ENCODE measurements at places on chromosomes 12 and 14.

DNA sequence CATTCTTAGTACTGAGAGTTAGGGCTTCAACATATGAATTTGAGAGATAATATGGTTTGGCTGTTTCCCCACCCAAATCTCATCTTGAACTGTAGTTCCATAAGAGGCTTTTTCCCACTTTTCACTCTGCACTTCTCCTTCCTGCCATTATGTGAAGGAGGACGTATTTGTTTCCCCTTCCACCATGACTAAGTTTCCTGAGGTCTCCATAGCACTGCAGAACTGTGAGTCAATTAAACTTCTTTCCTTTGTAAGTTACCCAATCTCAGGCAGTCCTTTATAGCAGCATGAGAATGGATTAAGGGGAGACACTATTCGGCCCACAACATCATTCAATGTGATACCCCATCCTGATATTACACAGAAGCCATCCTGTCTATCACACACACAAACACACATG, 36.8 kb upstream of the ALG10B start:
- DNase-seq = no peak

- no peak for DNase-seq
Observed at GRCh38 chr14:37508503-37508902, 86.5 kb downstream of the FOXA1 start.

GRCh38 chr14:56057767-56058166, 60.4 kb upstream of the PELI2 start:
- DNase-seq = no peak

GRCh38 chr14:60311417-60311816, 62.4 kb downstream of the PPM1A start:
- no peak for DNase-seq

- no peak for DNase-seq
Observed at GRCh38 chr12:100688451-100688864, 106.1 kb upstream of the ANO4 start.

DNA sequence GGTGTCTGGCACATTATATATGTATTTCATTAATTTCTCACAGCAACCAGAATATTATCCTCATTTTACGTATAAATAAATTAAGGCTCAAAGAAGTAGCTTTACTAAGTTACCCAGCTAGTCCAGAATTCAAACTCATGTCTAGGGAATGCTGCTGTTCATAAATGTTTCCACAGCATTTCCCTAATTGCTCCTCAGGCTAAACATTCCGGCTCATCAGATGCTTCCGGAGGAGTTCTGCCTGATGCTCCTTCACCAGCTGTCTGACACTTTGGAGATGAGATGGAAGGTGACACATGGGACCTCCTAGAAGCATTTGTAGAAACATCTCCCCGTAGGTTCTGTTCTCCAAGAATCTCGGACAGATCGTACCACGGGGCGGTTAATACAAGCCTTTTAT, 12.1 kb downstream of the KRT85 start:
- DNase-seq = no peak

DNA sequence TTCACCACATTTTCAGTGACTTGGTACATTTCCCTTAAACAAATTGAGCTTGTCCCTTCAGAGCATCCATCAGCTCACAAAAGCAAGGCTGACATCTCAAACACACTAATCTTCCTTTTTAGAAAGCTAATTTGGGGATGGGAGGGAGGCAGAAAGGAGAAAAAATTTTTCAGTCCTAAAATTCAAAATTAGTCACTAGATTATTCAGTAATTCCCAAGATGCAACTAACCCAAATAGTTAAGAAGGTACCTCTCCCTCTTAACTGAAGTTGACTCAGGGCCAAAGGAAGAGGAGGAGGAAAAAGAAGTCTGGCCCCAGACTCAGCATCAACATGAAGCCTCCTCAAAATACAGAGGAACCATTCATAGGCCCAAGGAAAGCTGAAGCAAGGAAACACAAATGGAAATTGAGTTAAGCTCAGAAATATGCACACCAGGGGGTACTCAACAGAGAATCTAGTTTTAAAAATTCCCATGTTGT, 21.7 kb downstream of the CBX5 start:
- no peak for DNase-seq

- no peak for DNase-seq
Observed at GRCh38 chr12:510071-510825, 50.5 kb downstream of the B4GALNT3 start.

- peak; percentile 73 for DNase-seq
Observed at GRCh38 chr12:11981121-11981733, 89.5 kb upstream of the BCL2L14 start.

GRCh38 chr12:59093073-59093772, 172.9 kb upstream of the LRIG3 start:
- DNase-seq = no peak

- no peak for DNase-seq
Observed at GRCh38 chr14:68786491-68787091, 6.3 kb downstream of the ZFP36L1 start.

DNA sequence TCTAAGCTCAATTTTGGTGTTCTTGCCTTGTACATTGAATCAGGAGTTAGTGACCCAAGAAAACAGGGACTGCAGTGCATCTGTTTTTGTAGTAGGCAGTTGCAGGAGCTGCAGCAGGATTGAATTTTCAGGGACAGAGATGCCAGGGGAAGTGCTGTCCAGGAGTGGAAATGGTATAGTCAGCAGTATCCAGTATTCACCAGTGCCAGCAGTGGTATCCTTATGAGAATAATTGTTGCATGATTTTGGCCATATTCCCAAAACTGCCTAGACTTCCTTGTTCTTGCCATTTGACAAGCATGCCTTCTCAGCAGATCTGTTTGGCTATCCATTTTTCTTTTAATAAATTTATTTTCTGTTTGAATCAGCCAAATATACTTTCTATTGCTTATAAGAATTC, 18.6 kb upstream of the ABCD2 start:
- no peak for DNase-seq

DNA sequence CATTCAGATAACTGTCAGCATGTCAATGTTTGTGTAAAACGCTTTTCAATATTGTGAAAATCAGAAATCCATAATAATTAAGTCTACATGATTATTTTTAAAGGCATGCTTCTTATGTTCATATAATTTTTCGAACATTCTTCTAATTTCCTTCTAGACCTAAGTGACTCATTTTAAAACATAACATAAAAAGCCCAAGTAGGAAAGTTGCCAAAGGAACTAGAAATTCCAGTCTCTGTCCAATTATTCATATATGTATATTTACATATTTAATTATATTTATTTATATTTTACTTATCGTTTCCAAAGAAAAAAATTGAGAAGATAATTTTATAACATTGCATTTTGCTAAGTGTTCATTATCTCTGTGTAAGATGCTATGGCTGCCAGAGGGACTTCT, 110.4 kb downstream of the TMTC1 start:
- DNase-seq = no peak

- DNase-seq = no peak
Observed at GRCh38 chr12:71157601-71158233, at the start of gene TSPAN8. TSPAN8 (minus strand) TSS chr12:71157999; CDS start chr12:71157678, 321 bp downstream.

DNA sequence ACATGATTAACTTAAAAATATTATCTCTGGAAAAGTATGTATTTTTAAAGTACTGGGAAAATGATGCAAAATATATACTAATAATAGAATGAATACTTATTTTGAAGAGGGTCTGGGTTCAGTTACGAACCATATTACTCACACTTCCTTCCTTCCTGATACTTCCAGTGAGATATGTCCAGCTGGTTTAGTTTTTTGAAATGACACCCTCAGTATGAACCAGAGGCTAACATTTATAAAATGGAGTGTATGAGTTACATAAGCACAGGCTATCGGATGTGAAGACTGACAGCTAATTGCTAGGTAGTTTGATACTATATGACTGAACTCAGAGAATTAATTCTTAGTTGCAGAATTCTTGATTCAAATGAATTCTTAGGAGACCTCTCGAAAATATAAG, 122.9 kb downstream of the OTOGL start:
- no peak for DNase-seq

GRCh38 chr14:91329486-91330014, 85.0 kb upstream of the GPR68 start:
- DNase-seq = no peak

DNA sequence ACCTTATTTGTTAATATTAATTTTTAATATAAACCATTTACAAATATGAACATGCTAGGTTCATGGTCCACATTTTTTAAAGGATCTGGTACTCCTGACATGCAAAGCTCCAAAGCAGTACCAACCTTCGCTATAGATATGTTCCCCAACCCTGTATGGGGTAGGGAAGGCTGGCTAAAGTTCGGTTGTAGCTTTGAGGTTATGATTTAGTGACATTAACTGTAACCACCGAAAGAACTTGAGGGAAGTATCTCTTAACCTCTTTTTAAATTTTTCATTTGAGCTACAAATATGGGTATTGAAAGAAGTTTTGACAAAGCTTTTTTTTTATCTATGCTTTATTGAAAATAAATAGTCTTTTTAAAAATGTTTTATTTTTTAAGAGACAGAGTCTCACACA, 115.5 kb downstream of the DYRK2 start:
- DNase-seq = no peak

- no peak for DNase-seq
Observed at GRCh38 chr12:25083211-25083610, 111.7 kb downstream of the DNAI7 start.

DNA sequence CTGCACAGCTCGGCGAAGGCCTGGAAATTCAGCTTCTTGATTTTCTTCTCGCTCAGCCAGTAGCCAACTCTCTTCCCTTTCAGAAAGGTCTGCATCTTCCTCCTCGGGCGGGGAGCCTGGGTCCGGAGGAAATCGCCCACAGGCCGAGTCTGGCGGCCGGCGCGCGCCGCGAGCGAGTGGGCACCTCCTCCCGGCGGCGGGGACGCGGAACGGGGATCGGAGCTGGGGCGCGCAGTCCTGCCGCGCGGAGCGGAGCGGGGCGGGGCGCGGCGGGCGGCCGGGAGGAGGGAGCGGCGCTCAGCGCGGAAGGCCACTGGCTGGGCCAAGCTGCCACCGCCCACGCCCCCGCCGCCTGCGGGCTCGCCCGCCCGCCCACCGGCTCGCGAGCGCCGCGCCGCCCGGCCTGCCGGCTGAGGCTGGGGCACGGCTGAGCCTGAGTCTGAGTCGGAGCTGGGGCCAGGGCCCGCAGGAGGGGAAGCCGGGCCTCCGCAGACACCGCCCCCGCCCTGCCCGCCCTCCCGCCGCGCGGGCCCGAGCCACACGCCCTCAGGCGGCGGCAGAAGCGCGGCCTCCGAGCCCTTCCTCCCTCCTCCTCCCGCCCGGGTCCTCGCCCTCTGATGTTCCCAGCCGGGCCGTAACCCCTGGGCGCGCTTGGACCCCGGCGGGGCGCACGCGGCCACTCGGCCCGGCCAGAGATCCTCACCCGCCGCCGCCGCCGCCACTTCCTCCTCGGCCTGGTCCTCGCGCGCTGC, 480 bp downstream of the ITPK1 start:
- peak; percentile 87 for DNase-seq

DNA sequence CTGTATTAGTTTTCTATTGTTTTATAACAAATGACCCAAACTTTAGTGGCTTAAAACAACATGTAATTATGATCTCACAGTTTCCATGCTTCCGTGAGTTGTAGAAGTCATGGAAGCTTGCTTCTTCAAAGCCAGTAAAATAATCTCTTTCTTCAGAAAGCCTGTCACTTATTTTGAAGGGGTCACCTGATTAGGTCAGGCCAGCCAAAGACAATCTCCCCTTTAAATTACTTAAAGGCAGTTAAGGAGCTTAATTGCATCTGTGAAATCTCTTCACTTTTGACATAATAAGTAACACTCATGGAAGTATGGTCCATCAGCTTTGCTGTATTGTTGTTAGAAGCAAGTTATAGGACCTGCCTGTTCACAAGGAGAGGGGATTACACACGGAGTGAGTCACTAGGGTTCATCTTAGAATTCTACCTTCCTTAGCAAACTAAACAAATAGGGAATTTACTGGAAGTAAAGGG, 89.8 kb downstream of the FAR2 start:
- DNase-seq = no peak

DNA sequence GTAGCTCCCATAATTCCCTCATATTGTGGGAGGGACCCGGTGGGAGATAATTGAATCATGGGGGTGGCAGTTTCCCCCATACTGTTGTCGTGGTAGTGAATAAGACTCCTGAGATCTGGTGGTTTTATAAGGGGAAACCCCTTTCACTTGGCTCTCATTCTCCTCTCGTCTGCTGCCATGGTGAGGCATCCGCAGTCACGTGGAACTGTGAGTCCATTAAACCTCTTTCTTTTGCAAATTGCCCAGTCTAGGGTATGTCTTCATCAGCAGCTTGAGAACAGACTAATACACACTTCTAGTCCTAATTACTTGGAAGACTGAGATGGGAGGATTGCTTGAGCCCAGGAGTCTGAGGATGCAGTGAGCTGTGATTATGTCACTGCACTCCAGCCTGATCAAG, 64.4 kb downstream of the TMX1 start:
- DNase-seq = no peak
